Left kidney (tissue), 8 donors: ENCODE measurements at places on chromosomes 2 and 18. TPM values are rescaled to one million over a fixed set of nuclear protein-coding genes. Genes with fewer than 3 reads are reported as not detected.

The PUM2 gene
- polyA plus RNA-seq, result 123 TPM

The MC4R gene
- polyA plus RNA-seq, result 0.35 TPM

The REG1B gene
- not detected for polyA plus RNA-seq

The SCN9A gene
- 2.2 TPM for polyA plus RNA-seq

The MALT1 gene
- 42.6 TPM for polyA plus RNA-seq

The FBXO41 gene
- polyA plus RNA-seq, result 2.1 TPM

The ADRA2B gene
- polyA plus RNA-seq, result 4.4 TPM

The OTOS gene
- polyA plus RNA-seq, result not detected

The SGO2 gene
- polyA plus RNA-seq, result 21.8 TPM

The CD207 gene
- not detected for polyA plus RNA-seq

The PLCD4 gene
- polyA plus RNA-seq, result 11.9 TPM

The CNDP1 gene
- polyA plus RNA-seq, result 1.6 TPM

The IMPACT gene
- 74.0 TPM for polyA plus RNA-seq

The ANKRD36B gene
- 48.3 TPM for polyA plus RNA-seq

The CD28 gene
- polyA plus RNA-seq, result 1.9 TPM

The DLGAP1 gene
- 6.2 TPM for polyA plus RNA-seq

The LPIN2 gene
- polyA plus RNA-seq, result 37.9 TPM

The PSD4 gene
- polyA plus RNA-seq, result 10.0 TPM

The GIGYF2 gene
- 73.4 TPM for polyA plus RNA-seq

The INHBB gene
- not detected for polyA plus RNA-seq

The UGT1A8 gene
- not detected for polyA plus RNA-seq

The SERPINB4 gene
- polyA plus RNA-seq, result not detected

The MFF gene
- 156 TPM for polyA plus RNA-seq

The PROKR1 gene
- polyA plus RNA-seq, result 0.40 TPM

The ITPRID2 gene
- polyA plus RNA-seq, result 206 TPM

The ATP5MC3 gene
- 329 TPM for polyA plus RNA-seq

The SPP2 gene
- not detected for polyA plus RNA-seq

The PCARE gene
- polyA plus RNA-seq, result 0.43 TPM

The TFCP2L1 gene
- polyA plus RNA-seq, result 68.0 TPM

The RIT2 gene
- polyA plus RNA-seq, result 0.13 TPM

The PID1 gene
- polyA plus RNA-seq, result 5.4 TPM

The GKN2 gene
- polyA plus RNA-seq, result not detected

The C1GALT1C1L gene
- 4.1 TPM for polyA plus RNA-seq

The DGUOK gene
- polyA plus RNA-seq, result 66.3 TPM

The CLEC4F gene
- 0.12 TPM for polyA plus RNA-seq

The MALL gene
- 15.2 TPM for polyA plus RNA-seq

The CIB4 gene
- polyA plus RNA-seq, result 0.48 TPM

The SEPTIN10 gene
- 128 TPM for polyA plus RNA-seq

The PPP1R1C gene
- polyA plus RNA-seq, result 3.5 TPM

The LRRC30 gene
- polyA plus RNA-seq, result 0.40 TPM

The CNTNAP5 gene
- 0.03 TPM for polyA plus RNA-seq

The CXCR4 gene
- 45.7 TPM for polyA plus RNA-seq

The R3HDM1 gene
- polyA plus RNA-seq, result 45.2 TPM

The KCNF1 gene
- polyA plus RNA-seq, result 0.95 TPM

The DES gene
- polyA plus RNA-seq, result 5.9 TPM

The UGT1A4 gene
- not detected for polyA plus RNA-seq

The SLC11A1 gene
- polyA plus RNA-seq, result 0.58 TPM

The ACAA2 gene
- 270 TPM for polyA plus RNA-seq
